ENCODE measurements at places on chromosomes 4 and X.

DNA sequence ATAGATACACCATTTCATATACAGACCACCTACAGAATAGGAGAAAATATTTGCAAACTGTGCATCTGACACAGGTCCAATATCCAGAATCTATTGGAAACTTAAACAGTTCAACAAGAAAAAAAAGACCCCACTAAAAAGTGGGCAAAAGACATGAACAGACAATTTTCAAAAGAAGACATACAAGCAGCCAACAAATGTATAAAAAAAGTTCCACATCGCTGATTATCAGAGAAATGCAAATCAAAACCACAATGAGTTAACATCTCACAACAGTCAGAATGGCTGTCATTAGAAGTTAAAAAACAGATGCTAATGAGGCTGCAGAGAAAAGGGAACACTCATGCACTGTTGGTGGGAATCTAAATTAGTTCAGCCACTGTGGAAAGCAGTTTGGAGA is 36.8 kb downstream of the KIAA0232 start:
- DNase-seq = no peak

DNA sequence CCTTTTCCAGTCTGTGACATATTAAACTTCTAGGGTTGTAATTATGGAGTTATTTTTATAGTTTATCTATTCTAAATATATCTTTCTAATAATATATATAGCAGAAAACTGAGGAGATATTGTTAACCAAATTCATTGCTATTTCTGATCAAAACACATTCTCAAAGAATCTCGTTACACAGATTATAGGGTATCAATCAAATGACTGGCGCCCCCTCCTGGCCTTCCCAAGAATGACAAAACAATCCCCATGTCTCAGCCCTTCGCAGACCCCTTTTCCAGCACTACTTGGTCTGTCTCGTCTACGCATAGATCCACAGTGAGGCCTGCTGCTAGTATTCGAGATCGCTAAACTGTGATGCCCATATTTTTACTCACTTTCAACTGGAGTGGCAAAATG is 209.3 kb downstream of the GPC3 start:
- DNase-seq = no peak

- DNase-seq = no peak
Measured at GRCh38 chr4:24551492-24552289, 32.7 kb downstream of the DHX15 start.

- DNase-seq = no peak
Measured at GRCh38 chrX:17405225-17405969, 30.4 kb downstream of the NHS start.

DNA sequence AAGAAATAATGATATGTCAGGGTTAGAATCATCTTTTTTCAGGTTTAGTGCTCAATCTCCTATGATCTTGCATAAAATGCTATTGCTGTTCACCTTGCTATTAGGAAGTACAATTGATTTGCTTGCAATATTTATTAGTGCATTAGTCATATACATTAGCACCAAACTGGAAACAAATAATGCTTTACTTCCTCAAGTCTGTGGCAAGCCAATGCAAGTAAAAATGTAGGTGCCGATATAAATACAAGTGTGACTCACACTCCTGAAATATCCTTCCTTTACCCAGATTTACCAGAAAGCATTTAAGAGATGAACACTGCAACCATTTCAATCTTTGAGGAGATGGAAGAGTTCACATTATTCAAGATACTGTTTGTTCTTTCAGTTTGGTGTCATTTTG is 1487.7 kb upstream of the ADGRL3 start:
- DNase-seq = no peak

- no peak for DNase-seq
Measured at GRCh38 chr4:183287309-183287659, 32.8 kb downstream of the CLDN22 start.

DNA sequence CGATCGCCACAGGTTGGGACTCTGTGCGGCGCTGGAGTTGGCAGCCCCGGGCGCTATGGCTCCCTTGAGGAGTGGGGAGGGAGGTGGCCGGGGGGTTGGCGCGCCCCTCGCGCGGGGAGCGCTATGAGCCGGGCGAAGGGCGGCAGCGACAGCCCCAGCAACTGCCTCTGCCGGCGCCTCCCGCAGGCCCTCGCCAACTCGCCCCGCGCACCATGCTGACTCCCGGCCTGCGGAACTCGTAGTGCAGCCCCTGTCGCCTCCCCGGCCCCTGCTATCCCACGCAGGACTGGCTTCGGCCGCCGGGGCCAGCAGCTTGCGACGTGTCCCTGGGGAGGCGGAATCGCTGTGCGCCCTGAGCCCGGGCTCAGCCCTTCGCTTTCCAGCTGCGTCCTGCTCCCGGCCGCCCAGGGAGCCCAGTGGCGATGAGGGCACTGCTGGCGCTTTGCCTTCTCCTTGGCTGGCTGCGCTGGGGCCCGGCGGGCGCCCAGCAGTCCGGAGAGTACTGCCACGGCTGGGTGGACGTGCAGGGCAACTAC is 415 bp downstream of the SHISA3 start:
- DNase-seq = no peak

- no peak for DNase-seq
Measured at GRCh38 chrX:71618303-71618721, at the start of gene CXCR3. CXCR3 (minus strand) TSS chrX:71618511; CDS start chrX:71618449, 62 bp downstream.

- no peak for DNase-seq
Measured at GRCh38 chr4:106795326-106795725, 240.8 kb downstream of the DKK2 start.

- DNase-seq = no peak
Measured at GRCh38 chr4:107129076-107129475, 93.0 kb upstream of the DKK2 start.

DNA sequence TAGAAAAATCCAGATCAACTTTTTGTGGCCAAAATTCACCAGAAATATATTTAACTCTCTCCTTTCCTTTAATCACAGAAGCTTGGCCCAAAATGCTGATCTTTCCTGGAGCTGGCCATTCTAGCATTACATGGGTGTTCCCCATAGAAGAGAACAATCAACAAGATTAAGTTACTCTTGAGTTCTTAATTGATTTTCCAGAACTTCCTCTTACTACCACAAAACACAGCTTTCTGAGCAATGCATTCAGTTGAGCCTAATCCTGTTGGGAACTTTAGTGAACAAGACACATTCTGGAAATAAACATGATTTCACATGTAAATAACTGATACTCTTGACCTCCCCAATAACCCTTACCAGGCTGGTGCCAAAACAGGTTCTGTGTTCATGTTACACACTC is 45.4 kb upstream of the STIM2 start:
- DNase-seq = no peak

DNA sequence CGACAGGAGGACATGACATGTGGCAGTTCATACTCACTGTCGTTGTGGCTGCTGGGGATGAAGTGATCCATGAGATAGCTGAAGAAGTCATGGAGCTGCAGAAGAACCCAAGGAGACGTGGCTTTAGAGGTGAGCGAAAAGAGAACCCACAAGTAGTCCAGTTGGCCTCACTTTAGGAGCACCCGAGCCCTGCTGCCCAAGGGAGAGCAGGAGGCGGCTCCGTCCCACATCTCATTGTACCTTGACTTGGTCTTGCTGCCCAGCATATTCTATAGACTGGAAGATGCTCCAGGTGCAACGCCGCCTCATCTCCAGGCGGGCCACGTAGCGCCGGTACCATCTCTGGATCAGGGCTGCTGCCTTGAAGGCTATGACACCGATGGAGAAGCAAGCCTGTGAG is 10.6 kb downstream of the PPEF2 start:
- no peak for DNase-seq

DNA sequence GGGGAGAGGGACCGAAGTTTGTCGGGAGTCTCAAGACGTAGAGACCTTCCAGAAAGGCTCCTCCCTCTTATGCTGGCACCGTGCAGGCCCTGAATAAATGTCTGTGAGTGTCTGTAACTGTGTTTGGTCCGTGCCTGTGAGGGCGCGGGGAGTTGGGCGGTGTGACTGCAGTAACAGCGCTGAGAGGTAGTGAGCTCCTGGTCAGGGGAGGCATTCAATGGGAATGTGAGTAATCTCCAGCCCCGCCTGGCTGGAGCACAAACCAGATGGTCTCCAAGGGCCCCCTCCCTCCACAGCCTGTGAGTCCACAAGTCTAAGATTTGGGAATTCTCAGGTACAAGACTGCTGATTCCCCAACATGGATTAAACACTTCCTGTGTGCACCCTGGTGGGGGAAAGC is 100.0 kb downstream of the HMX1 start:
- DNase-seq = no peak

All from cortex of kidney (tissue), 1 donor.